Pulmonary artery endothelial cell (primary cell): ENCODE measurements at places on chromosomes 1 and 21. TPM values are rescaled to one million over a fixed set of nuclear protein-coding genes. Genes with fewer than 3 reads are reported as not detected.
A peak's percentile ranks its signal among the peaks of the same experiment; 100 is the strongest.

HSPA6 gene
- total RNA-seq: 0.13 and 0.95 TPM in 2 replicates

S100A14 gene
- total RNA-seq: 0.14 and 0.20 TPM in 2 replicates

C1orf146 gene
- total RNA-seq: not detected in 2 replicates

CCSAP gene
- total RNA-seq: 5.9 and 8.5 TPM in 2 replicates

DNA sequence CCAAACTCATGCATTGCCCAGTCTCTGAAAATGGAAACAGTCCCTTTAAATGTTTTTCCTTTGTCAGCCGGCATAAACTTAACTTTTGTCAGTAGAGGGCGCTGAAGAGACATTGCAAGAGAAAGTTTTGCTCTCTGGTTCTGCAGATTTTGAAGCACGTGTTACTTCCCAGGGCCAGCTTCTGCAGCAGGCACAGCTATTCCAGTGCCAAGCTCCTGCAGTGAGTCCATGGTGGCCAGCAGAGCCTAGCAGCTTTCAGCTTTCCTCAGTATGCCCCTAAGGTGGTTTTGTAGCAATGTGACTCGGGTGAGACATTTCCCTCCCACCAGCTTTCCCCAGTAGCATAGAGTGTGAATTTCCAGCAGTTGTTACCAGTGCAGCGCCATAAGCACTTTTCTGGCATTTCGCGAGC is 2.6 kb upstream of the IFI44L start:
- DNase-seq: peak; percentile 53

DNA sequence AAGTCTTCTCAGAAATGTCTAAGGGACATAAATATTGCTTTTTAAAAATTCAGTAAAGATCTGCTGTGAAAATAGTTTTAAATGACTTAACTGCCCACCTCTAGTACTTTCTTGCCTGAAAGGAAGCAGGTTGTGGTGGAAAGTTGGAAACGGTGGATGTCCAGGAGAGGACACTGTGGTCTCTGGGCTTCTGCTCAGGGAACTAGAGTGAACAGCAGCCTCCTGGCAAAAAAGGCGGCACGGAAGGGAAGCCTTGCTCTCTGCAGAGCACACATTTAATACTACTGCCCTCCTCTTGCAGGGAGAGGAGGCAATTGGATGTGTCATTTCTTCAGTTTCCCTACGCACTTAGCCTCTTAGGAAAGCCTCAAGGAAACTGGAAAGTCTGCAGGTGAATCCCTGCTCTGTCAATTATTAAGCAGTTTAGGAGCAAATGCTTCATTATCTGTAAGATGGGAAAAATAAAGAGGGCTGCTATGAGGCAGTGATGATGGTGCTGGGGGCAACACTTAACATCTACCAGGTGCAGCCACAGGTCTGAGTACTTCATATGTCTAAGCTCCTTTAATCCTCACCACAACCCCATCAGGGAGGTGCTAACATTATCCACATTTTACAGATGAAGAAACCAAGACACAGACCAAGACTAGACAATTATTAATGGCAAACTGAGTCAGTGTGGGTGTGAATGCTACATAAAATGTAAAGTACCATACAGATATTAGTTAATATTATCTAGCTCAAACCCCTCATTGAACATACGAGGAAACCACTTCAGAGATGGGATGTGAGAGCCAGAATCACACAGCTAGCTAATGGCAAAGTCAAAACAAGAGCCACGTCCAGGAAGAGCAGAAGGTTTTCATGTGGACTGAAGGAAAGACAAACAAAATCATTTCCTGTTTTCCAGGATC is 108.9 kb upstream of the ADAR start:
- no peak for DNase-seq

PTGER3 gene
- under 0.01 TPM in 1 of 2 replicates, not detected in the other for total RNA-seq

DNA sequence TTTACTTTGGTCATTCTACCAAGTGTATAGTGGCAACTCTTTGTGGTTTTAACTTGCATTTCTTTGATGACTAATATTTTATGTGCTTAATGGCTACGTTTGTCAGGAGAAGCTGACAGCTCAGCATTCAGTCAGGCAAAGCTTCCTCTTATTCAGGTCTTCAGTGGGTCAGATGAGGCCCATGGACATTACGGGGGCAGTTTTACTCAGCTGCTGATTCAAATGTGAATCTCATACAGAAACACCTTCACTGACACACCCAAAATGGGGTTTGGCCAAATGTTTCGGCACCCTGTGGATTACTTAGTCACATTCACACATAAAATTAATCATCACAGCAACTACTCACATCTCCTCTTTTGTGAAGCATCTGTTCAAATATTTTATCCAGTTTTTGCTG is 104.9 kb upstream of the PLD5 start:
- DNase-seq: no peak

GRCh38 chr1:236864996-236865817 is 70.1 kb downstream of the MTR start:
- DNase-seq: no peak

GRCh38 chr21:27741736-27742135 is 774.8 kb upstream of the ADAMTS5 start:
- DNase-seq: no peak

GRCh38 chr1:203427451-203427850 is 48.2 kb upstream of the PRELP start:
- DNase-seq: no peak

LCE1C gene
- total RNA-seq: not detected in 2 replicates

KCNA10 gene
- total RNA-seq: not detected in 2 replicates

GRCh38 chr1:231676487-231676886 is 49.9 kb downstream of the DISC1 start:
- no peak for DNase-seq

GRCh38 chr1:13820055-13820454 is 120.1 kb downstream of the PRDM2 start:
- DNase-seq: no peak

DNA sequence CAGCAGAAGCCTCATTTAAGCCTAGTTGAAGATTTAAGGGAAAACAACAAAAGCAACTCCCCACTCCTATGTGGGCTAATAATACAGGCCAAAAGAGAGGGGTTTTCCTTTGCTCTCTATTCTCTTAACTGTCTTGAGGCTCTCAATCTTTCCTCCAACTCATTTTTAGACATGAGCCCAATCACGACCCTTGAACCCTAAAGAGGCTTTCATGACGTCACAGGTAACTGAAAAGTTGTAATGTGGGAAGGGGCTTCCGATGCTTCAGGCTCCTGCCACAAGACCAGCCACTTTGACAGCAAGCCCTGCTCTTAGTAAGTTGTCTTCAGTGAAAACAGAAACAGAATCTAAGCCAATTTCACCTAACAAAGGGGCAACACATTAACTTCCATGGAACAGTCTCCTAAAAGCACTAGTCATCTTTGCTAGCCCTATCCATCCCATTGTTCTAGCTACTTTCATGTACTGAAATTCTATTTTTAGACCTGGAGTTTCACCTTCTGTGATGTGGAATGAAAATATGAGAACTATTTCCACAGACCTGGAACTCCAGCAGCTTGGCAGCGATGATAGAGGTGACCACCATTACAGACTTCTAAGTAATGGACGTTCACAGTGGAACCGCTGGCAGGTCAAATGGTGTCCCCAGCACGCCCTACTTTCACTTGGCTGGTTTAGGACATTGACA is 36.3 kb downstream of the GPR161 start:
- DNase-seq: no peak

GRCh38 chr1:98201666-98202081 is 280.8 kb upstream of the DPYD start:
- DNase-seq: no peak

DNA sequence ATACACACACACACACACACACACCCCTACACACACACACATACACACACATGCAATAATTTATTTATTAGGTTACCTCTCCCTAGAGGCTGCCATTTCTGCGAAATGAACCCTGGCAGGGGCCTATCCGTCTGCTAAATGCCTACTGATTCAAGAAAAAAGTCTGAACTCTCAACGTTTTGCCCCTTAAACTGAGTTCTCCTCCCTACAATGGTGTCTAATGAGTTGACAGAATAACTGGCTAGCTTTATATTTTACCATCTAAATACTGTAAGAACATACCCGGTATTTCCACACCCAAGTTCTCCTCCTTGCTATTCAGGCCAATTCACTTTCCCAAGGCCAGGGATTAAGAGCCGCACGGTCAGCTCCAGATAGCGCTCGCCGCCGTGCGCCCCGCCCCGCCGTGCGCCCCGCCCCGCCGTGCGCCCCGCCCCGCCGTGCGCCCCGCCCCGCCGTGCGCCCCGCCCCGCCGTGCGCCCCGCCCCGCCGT is 339 bp upstream of the RNPC3 start:
- DNase-seq: peak; percentile 4

DNA sequence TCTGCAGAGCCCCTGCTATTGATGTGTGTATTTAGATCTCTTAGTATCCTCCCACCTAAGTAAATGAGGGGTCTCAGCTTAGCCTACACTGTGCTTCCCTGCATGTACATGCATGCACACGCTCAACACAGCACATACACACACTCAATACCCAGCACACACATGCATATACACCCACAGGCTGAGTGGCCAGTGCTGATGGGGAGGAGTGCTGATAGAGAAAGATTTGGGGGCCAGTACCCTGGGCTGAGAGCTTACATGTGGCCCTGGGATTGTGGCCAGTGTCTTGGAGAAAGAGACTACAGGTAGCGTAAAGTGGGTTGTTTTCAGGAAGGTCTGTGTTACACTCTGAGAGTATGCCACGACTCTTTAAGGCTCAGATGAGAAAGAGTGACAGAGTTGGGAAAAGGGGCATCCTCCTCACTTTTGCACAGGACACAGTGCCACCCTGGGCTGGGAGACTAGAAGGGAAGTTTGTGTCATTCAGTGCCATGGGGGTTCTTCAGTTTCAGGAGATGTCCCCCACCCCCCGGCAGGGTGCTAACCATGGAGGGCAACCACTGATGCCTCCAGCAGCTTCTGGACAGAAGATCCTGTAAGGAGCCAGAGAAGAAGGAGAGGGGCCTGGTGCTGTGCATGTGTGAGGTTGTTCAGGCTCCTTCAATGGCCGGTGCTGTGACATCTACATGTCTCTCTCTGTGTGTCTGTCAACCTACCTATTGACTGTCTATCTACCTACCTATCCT is 166.8 kb downstream of the RHOU start:
- DNase-seq: no peak

DNA sequence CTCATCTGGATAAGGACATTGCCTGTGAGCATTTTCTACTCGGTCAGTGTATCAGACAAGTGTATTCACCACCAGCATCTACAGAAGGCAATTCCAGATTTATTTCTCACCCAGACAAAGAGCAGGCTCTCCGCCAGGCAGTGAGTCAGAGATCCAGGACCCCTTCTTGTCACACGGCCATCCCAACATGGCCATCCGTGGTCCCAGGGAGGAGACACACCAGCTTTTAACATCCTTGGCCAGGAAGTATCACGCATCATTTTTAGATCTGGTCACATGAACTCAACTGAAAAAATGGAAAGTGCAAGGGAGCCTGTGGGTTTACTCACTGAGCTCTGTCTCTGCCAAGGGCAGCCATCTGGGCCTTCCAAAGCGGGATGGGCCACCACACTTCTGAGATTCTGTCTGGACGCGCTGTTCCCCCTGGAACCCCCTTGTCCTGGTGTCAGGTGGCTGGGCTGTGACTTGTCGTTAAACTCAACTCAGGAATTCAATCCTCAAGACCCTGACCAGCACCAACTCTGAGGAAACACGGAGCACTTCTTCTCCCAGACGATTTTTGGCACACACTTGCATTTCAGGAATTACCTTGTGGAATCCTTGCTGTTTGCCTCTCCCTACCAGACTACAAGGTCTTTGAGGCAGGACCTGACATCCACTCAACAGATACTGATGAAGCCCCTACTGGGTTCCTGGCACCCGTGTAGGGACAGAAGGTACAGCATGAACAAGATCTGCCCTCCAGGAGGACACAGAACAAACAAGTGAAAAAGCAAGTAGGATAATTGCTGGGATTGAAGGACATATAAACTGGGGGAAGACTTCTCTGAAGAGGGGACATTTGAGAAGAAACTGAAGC is 21.6 kb upstream of the CCSAP start:
- no peak for DNase-seq

DNA sequence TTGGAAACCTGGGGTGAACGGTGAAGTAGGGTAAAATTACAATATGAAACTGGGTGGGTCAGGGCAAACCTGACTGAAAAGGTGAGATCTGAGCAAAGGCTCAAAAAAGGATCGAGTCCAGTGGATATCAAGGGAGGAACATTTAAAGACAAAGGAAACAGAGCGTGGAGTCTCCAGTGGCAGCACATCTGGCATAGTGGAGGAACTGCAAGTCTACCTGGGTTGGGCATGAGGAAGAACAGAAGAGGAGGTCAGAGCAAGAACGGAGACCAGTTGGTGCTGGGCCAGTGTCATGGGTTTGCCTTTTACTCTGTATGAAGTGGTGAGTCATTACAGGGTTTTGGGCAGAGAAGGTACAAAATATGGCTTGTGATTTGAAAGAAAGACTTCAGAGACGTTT is 163.7 kb downstream of the NTPCR start:
- DNase-seq: no peak

KRTAP10-7 gene
- total RNA-seq: not detected in 2 replicates

NCMAP gene
- not detected in 2 replicates for total RNA-seq

DNA sequence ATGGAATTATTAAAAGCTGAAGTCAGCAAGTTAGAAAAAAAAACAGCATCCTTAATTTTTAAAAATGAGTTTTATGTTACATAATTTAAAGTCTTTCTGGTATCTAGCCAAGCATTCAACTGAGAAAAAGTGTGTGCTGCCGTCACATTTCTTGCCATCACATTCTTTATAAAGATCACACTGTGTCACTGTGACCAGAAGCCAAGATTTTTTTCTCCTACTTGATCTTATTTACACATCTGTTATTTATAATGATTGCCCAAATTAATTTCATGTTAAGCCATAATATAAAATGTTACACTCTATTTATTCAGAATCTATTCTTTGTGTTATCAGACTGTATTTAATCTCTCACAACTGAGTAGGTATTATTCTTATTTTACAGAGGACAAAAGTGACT is 1603.7 kb downstream of the PLA2G4A start:
- DNase-seq: no peak

GRCh38 chr1:109978761-109979488 is 5.6 kb upstream of the AHCYL1 start:
- DNase-seq: peak; percentile 19

GRCh38 chr1:94783342-94784189 is 36.6 kb upstream of the SLC44A3 start:
- DNase-seq: no peak

GRCh38 chr1:35808450-35809113 is 766 bp downstream of the AGO4 start:
- DNase-seq: no peak

DNA sequence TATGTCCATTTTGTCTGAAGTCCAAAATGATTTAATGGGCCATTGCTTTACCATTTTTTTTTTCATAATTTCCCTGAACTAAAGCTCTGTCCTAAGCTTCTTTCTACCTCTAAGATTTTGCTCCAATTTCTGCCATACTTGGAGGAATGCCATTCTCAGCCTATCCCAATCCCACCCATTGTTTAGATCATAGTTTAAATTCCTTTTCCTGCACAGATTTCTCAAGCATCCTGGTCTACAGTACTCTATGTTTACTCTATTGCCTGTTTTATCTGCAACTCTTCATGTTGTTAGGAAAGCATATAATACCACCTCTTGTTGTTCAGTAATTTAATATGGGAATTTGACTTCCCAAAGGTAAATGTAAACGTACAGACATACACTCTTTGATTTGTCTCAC is 30.8 kb downstream of the ADAMTS1 start:
- DNase-seq: no peak
